GM10248 (cell line): ENCODE measurements at places on chromosomes 6 and 20.

GRCh38 chr20:47887477-47888080 lies 102.3 kb upstream of the SULF2 start:
- DNase-seq, result no peak

DNA sequence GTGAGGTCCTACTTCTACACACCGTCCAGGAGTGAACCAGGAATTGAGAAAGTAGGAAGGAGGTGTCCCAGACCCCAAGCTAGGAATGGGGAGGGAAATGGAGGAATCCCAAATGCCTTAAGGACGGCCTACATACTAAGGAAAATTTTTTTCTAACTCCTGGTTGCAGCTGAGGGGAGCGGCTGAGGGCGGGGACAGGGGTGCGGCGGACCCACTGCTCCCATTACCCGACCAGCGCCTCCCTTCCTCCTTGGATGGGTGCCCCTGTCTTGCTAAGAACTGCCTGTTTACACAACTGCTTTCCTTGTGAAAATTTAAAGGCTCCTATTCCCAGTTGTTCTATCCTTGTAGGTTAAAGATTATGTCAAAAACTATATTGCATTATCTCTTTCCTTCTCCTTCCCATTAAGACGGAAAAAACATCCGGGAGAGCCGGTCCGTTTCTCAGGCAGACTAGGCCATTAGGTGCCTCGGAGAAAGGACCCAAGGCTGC lies 699 bp upstream of the HSPA1B start:
- DNase-seq, result no peak

DNA sequence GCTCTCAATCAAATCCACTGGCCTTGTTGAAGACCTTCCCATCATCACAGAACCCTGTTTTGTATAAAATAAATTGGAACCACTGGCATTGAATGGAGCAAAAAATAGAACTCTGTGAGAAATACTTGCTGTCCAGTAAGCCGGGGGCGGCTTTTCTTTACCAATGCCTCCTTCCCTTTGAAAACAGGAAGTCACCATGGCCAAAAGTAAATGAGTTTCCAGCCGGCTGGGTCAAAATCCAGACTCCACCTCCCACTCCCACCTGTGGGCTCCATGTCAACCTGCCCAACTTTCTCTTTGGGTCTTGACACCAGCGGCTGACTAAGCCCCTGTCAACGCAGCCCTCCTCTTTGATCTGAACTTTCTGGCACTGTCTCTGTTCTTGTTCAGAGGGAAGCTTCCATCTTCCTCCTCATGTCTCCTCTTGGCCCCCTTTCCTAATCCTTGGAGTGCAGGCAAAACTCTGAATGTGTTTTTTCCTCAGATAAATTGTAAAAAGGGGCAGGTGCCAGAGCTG lies 95.2 kb downstream of the TFAP2C start:
- no peak for DNase-seq

DNA sequence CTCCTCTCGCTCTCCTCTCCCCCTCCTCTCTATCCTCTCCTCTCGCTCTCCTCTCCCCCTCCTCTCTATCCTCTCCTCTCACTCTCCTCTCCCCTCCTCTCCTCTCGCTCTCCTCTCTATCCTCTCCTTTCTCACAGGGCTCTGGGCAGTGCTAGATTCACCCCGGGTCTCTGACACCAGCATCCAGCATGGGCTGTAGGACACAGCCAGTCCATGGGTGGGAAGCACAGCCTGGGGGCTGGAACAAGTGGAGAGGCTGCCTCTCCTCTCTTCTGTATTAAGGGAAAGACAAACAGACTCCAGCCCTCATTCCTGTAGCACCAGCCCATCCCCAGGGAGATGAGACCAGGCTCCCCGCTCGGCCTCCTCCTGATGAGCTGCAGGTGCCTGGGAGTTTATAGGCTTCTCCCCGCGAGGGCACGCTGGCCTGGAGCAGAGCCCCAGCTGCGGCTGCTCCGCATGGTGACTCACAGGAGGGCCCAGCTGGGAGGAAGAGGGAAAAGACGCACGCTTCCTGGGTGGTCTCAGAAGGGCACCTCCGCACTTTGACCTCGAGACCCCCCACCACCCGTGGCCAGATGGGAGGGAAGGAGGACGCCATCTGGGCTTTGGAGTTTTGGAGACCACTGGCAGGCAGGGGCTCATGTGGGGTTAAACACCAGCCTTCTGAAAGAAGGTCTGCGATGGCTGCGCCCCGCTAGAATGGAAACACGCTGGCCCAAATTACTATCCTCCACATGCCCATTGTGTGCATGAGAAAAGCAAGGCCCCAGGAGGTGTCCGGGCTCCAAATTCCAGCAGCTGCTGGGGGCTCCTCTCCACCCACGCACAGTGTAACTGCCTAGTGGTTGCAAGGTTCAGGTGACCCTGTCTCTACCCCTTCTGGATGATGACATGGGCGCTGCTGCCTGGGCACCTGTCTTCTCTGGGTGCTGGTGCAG lies 68.0 kb downstream of the BMP7 start:
- DNase-seq, result no peak

- DNase-seq, result no peak
Measured at GRCh38 chr20:48120120-48120519, 334.8 kb upstream of the SULF2 start.

GRCh38 chr20:32810941-32811340 lies 8.8 kb upstream of the MAPRE1 start:
- DNase-seq, result no peak

- no peak for DNase-seq
Measured at GRCh38 chr20:54608943-54609342, 133.6 kb downstream of the DOK5 start.

GRCh38 chr20:40287683-40288082 lies 401.4 kb downstream of the MAFB start:
- no peak for DNase-seq

DNA sequence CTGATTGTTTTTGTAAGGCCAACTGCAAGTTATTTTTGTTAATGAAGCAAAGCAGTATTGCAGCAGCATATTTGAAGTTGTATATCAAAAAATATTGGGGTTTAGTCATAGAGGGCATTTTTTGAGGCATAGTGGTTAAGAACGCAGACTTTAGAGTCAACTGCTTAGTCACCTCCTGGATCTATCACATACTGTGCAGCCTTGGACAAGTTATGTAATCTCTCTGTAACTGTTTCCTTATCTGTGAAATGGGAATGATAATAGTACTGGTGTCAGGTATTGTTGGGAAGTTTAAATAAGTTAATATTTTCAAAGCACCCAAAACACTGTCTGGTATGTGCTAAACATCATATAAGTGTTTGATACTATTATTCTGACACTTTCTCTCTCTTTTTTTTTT lies 27.2 kb upstream of the EFHC1 start:
- no peak for DNase-seq

DNA sequence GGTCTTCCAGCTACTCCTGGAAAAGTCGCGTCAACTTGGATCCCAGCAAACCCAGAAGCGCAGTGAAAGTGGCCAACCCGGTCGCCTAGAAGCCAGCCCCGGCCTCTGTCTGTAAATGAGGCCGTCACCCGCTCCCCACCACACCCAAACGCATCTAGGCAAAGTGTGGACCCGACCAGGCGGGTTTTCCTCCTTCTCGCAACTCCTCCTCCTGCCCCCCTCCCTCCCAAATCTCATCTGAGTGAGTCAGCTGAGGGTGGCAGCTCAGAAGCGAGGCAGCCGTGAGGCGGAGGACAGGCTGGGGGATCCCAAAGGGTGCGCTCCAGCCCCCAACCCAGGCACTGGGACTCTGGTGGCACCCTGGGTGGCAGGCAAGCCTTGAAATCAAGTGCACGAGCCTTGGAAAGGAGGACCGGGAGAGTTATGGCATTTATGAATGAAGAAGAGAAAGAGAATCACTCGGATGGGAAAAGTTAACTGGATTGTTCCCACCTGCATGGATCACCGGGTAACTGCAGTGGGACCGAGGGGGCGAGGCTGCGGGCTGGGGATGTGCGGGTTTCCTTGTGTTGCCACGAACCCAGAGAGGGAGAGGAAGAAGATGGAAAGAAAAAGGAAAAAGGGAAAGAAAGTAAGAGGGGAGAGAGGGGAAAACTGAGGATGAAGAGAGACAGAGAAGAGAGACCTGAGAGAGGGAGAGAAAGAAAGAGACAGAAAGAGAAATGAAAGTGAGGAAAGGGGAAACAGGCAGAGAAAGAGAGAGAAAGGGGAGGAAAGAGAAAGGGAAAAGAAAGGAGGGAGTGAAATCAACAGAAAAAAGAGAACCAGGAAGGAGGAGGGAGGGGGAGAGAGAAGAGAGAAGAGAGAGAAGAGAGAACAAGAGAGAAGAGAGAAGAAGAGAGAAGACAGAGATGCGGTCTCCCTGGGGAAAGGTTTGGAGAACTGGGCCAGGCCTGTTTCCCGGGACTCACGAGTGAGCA lies at the start of gene APCDD1L:
TSS of gene APCDD1L (minus strand) at position 167 of the 980 bp plus-strand sequence. CDS start 692 bp downstream, outside the sequence.
- no peak for DNase-seq

DNA sequence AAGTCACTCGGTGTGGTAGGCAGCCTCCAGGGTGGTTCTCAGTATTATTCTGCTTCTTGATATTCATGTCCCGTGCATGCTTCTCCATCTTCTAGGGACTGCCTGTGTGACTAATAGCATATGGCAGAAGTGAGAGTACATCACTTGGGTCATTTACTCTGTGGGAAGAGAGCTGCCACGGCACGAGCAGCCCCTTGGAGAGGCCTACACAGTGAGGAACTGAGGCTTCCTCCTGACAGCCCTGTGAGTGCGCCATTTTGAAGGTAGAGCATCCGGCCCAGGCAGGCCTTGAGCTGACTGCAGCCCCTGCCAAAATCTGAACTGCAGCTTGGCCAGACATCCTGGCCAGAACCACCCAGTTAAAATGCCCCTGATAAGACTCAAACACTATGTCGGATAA lies 17.3 kb upstream of the MCUR1 start:
- DNase-seq, result peak; percentile 45

DNA sequence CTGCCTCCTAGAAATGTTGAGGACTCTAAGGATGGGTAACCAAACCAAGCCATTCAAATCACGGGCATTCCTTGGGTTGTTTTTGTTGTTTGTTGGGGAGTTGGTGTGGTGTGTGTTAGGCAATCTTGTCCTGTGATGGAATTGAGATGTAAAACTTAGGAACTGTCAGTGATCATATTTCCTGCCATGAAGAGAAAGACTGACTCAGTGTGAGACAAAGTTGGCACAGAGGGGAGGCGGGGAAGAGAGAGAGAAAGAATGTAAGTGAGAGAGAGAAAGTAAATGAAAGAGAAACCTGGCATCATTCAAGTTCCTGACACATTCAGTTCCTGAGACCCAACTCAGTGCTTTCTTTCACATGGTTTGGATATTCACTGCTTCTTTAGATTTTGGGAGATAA lies 21.6 kb upstream of the FBXO30 start:
- DNase-seq, result no peak

GRCh38 chr20:34547844-34548613 lies 10.5 kb upstream of the MAP1LC3A start:
- DNase-seq, result no peak

- no peak for DNase-seq
Measured at GRCh38 chr6:166645896-166646295, 18.8 kb upstream of the RPS6KA2 start.

- DNase-seq, result no peak
Measured at GRCh38 chr6:127786109-127786508, 114.7 kb downstream of the THEMIS start.

GRCh38 chr6:31556307-31556706 lies 8.9 kb downstream of the NFKBIL1 start:
- DNase-seq, result no peak

DNA sequence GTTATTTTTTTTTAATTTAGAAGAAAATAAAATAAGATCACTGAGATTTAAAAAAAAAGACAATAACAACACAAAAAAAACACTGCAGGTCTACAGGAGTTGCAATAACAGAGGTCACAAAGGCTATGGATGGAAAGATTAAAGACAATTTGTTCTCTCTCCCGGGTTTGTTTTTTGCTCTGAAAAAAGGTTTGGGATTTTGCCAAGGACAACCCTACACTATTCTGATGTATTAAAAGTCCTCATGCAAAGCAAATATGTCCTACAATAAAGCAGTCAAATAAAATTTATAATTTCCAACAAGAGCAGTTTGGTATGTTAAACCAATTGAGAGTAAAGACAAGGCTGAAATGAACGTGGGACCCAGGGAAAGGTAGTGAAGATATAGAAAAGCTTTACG lies 55.6 kb downstream of the PTPRK start:
- DNase-seq, result no peak

DNA sequence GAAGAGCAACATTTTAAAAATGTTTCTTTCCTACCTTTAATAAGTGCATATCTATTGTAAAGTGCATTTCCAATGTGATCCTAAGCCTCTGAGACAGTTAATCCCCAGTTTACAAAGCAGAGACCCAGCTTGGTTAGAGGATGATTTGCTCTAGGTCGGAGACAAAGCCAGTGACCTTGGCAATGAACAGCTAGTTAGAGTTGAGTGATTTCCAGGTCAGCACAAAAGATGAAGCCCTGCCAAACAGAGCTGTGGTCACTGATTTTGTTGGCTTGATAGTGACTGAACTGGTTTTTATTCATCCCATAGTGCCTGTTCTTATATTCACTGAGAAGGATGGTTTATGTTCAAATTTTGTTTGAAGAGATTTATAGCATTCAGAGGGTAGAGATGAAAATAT lies 56.6 kb upstream of the CD83 start:
- no peak for DNase-seq

DNA sequence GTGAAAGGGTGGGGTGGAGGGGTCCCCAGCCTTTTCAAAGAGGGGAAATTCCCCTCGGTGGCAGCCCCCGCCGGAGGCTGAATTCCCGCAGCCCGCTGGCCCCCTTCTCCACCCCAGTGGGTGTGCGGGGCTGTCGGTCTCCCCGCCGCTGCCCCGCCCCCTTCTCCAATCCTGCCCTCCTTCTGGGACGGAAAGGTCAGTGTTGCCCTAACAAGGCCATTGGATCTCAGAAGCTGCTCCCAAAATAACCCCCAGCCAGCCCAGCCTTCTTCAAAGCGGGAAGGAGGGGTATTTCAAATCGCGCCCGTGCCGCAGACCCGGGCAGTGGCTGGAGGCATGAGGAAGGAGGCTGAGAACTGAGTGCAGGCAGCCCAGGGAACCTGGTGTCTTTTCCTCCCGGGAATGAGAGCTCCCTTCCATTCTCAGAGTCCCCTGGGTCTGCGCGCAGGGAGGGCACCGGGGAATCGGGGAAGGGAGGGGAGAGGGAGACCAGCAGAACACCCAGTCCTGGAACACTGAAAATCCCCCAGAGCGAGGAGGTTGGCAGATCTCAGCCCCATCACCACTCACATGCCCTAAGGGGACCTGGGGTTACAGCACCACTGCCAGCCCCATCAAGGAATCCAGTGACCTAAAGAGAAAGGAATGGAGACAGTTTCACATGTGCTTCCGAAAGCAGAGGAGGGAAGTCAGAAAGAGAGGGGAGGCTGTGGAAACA lies at the start of gene JPH2:
TSS of gene JPH2 (minus strand) at position 135 of the 718 bp plus-strand sequence. CDS start 483 bp downstream, outside the sequence.
- DNase-seq, result no peak

- DNase-seq, result peak; percentile 35
Measured at GRCh38 chr6:157034436-157035230, 257.5 kb downstream of the ARID1B start.

- DNase-seq, result no peak
Measured at GRCh38 chr6:5034328-5034727, 30.5 kb upstream of the RPP40 start.

GRCh38 chr20:61755971-61756845 lies 309.5 kb downstream of the TAF4 start:
- no peak for DNase-seq

DNA sequence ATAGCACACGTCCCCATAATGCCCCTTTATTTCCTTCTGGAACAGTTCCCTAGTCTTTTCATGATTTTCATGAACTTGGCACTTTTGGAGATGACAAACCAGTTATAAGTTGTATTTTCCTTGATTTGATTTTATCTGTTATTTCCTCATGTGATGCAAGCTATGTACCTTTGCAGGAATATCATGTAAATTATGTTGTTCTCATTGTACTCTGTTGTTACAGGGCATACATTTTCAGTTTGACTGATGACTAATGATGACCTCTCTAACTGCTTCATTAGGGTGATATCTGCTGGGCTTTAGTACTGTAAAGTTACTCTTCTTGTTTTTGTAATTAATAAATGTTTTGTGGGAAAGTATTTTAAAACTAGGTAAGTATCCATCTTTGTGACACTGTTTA lies 147.3 kb downstream of the ZFAND3 start:
- DNase-seq, result no peak
